ENCODE measurements at places on chromosomes 5 and 9.

- DNase-seq = no peak
These were observed 8.8 kb upstream of the FCN2 start for GRCh38 chr9:134871697-134872340.

DNA sequence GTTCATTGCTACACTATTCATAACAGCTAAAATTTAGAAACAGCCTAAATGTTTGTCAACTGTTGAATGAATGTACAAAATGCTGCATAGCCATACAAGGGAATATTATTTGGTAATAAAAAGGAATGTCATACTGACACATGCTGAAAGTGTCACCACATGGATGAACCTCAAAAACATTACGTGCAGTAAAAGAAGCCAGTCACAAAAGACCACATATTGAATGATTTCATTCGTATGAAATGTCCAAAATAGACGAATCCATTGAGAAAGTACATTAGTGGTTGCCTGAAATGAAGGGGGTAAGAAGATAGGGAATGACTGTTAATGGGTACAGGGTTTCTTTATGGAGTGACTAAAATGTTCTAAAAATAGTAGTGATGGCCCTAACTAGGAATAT lies 11.6 kb upstream of the ECM2 start:
- no peak for DNase-seq

- no peak for DNase-seq
These were observed 62.6 kb downstream of the CFAP77 start for GRCh38 chr9:132472599-132472998.

DNA sequence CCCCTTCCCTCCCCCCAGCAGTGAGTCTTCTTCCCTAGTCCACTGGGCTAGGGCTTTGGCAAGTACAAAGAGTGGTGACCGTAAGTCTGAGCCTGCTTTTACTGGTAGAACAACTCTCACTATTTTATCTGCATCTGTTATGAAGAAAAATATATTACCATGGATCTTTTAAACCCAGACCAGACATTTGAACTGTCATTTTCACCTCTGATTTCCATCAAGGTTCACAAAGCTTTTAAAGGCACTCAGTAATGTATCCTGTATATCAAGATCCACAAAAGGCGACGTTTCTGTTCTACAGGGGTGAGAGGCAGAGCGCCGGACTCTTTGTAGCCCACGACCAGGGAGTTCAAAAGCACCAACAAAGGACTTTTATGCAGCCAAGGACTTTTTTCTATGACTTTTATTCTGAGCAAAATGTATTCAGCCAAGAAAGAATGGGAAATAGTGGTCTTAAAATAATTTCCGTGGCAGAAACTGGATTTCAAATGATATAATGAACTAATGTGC lies 388.3 kb downstream of the ANXA1 start:
- no peak for DNase-seq

DNA sequence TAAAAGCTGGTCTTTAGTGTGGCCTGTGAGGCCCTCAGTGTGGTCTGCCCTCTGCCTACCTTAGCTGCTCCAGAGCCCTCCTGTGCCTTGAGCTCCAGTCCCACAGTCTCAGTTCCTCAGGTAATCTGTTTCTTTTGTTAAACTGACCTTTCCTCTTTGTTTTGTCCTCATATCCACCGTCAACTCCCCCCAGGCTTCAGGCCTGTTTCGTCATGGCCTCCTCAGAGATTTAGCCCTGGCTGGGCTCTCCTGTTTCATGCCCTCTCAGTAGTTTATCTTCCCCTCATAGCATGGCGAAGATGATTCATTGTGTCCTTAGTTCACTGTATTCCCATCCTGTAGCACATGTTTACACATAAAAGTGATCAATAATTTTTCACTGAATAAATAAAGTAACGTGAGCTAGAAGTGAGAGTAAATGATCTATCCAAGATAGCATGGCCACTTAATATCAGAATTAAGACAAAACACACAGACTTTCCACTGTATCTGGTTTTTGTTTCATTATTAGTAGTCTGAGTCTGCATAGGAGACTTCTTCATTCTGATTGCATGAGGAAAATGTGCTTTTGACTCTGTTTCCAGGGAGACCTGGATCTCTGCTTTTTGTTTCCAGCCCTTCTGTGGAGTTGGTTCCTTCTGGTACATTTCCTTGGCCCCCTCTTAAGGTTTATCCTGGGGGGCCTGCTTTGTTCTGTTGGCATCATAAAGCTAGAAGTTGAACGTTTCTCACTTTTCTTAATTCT lies 70.5 kb downstream of the SNX24 start:
- DNase-seq = no peak

GRCh38 chr5:142428773-142429473 lies 104.1 kb upstream of the SPRY4 start:
- DNase-seq = no peak

GRCh38 chr5:43661102-43661501 lies 58.1 kb downstream of the NNT start:
- DNase-seq = no peak

DNA sequence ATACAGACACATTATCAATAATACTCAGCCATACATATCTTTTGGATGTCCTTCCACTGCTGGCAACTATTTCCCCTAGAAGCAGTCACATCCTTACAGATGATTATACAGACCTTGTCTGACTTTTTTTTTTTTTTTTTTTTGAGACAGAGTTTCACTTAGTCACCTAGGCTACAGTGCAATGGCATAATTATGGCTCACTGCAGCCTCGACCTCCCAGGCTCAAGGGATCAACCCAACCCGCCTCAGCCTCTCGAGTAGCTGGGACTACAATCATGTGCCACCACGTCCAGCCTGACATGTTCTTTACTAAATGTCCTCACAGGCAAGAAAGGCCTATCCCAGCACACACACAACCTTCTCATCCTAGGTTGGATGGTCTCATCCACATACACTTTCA lies 24.0 kb downstream of the NR6A1 start:
- no peak for DNase-seq

DNA sequence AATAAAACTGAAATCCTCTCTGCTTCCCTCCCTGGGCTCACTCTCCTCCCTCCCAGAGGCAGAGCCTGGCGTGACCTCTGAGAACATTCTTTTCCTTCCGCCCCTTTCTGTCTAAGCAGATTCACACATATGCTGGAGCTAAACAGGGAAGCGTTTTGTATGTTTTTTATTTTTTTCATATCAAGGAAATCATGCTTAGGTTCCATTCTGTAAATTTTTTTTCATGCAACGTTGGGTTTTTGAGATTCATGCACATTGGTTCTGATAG lies 20.2 kb upstream of the BARHL1 start:
- no peak for DNase-seq

- DNase-seq = no peak
These were observed 1.3 kb upstream of the SLC44A1 start for GRCh38 chr9:105243015-105243686.

GRCh38 chr5:67880511-67880805 lies 335.1 kb upstream of the PIK3R1 start:
- DNase-seq = no peak

DNA sequence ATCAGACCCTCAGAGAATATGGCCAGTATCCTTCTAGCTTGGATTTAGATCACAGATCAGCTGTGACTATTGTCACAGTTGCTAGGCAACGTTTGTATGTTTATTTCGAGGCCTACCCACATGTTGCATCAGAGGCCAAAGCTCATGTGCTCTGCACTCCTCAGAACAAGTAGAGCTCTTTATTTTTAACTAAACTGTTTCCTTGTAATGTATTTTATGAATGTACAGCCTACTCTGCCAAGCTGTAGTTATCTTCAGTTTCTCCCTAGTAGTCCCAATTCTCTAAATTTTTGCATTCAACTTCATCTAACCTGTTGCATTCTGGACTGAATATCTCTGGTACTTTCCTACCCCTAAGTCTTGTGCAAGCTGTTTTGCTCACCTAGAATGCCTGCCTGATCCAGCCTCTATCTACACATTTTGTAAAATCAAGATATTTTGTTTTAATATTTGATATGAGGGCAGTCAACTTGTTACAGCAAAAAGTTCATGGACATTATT lies 52.8 kb downstream of the CAST start:
- DNase-seq = no peak

GRCh38 chr5:53950621-53951020 lies 359.8 kb downstream of the ARL15 start:
- no peak for DNase-seq

DNA sequence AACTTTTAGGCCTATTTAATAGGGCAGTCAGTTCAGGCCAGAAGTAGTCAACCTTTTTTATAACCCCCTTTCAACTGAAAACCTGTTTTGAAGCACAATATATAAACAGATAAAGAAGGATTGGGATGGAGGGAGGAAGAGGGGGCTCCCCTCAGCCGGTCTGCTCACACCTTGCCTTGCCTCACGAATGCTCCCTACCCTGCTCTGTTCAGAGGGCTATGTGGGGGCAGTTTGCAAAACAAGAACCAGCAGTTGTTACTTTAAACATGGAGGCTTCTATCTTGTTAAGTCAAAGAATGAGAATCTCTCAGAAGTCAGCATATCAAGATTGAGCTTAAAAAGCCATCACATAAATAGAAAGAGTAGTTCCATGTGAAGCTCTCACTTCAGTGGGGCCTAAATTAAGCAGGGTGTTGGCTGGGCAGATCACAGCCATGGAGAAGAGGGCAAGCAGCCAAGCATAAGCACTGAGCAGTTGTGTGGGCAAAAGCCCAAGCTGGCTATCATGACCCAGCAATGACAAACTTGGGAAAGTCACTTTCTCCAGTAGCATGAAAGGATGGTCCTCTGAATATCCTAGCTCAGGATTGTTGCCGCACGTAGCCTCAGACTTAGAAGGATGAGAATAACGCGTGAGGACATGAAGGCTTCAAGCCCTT lies 70.6 kb downstream of the ALDH1A1 start:
- DNase-seq = no peak

GRCh38 chr9:111916234-111916645 lies 19.6 kb downstream of the UGCG start:
- DNase-seq = no peak

DNA sequence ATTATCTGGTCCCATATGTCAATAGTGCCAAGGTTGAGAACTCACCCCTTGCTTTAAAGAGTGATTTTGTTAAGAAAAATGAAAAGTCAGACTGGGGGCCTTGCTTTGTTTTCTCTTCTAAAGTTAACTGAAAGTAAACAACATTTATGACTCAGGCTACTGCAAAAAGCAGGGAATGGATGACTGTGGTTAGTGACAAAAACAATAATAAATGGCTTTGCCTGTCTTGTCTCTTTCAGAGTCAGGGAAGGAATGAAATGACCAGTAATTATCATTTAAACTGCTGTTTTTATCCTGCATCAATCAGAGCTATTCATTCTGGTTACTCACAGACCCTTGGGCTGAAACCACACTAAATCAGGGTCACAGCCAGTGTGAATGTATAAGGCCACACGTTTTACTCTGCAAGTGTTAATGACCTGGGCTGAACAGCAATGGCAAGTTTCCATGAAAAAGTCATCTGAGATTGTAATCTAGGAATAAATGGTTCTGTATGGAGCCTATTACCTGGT lies 112.2 kb downstream of the ZNF608 start:
- DNase-seq = no peak

DNA sequence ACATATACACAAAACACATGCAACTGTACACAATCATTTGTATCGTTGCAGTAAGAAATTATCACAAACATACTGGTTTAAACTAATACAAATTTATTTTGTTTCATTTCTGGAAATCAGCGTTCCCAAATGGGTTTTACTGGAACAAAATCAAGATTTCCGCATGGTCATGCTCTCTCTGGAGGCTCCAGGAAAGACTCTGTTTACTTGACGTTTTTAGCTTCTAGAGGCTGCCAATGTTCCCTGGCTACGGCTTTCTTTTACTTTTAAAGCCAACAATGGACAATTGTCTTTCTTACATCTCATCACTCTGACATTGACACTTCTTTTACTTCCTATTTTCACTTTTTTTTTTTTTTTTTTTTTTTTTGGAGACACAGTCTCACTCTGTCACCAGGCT lies 793.1 kb downstream of the CDH9 start:
- no peak for DNase-seq

- DNase-seq = no peak
These were observed 70.0 kb downstream of the NXNL2 start for GRCh38 chr9:88604836-88605511.

GRCh38 chr5:158988987-158989730 lies 110.6 kb downstream of the EBF1 start:
- DNase-seq = no peak

GRCh38 chr9:127664678-127665507 lies 41.9 kb upstream of the CFAP157 start:
- DNase-seq = no peak

DNA sequence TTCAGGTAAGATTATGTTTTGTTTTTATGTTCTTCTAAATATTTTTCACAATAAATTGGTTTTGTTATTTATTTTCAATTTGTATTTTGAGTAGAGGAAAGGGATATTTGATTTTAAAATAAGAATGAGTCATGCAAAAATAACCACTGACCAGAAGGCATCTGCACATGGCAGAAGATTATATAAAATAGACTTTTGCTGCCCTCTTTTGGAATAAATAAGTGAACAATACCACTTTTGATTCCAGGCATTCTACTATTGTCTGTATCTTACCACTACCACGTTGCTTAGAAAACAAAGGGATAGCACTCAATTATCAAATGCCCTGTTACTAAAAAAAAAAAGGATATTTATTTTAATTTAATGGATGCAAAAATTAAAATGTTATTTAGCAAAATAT lies 227.3 kb upstream of the ITGA1 start:
- DNase-seq = no peak

- no peak for DNase-seq
These were observed 86.0 kb downstream of the PAX5 start for GRCh38 chr9:36948051-36948450.
